Kidney glomerular epithelial cell (primary cell): ENCODE measurements at places on chromosomes 3 and 15.
A peak's percentile ranks its signal among the peaks of the same experiment; 100 is the strongest.

- no peak for DNase-seq
Observed at GRCh38 chr3:52392216-52392930, 52.5 kb downstream of the SEMA3G start.

- DNase-seq: no peak
Observed at GRCh38 chr15:47862402-47862801, 145.1 kb downstream of the SEMA6D start.

GRCh38 chr15:59548501-59549226 lies 62.9 kb upstream of the GCNT3 start:
- no peak for DNase-seq

DNA sequence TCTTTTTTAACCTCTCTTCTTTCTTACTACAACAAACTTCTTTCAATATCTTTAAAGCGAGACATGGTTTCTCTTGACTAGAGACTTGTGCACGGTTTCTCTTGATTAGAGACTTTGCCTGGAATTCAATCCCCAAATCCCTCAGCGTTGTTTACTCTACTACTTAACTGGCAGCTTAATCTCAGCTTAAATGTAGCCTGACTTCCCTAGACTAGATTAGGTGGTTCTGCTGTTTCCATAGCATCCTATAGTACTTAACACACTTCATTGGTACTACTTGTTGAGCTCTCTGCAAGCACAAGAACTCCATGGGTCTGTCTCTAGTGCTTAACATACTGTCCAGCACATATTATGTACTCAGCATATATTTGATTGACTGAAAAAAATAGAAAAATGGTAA lies 168.2 kb upstream of the GPR149 start:
- no peak for DNase-seq

GRCh38 chr3:52763466-52763865 lies 7.3 kb downstream of the NEK4 start:
- no peak for DNase-seq

- DNase-seq: no peak
Observed at GRCh38 chr3:43620831-43621655, 768 bp downstream of the ANO10 start.

DNA sequence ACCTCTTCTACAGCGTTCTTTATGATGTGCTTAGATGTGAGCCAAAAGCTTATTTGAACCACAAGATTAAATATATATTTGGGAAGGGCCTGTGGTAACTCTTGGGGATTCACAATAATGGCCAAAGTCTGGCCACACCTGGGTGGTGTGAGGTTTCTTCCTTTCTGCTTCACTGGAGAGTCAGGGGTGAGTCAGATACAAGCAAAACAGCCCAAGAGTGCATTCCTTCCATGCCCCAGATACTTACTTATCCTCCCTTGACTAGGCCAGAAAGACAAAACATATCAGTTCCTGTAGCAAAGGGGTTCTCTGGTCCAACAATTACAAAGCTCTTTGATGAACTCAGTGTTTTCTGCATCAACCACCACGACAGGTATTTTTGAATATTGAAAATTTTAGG lies 941 bp downstream of the ZBED2 start:
- peak; percentile 95 for DNase-seq

GRCh38 chr15:78630886-78631633 lies 9.9 kb downstream of the CHRNB4 start:
- DNase-seq: no peak

DNA sequence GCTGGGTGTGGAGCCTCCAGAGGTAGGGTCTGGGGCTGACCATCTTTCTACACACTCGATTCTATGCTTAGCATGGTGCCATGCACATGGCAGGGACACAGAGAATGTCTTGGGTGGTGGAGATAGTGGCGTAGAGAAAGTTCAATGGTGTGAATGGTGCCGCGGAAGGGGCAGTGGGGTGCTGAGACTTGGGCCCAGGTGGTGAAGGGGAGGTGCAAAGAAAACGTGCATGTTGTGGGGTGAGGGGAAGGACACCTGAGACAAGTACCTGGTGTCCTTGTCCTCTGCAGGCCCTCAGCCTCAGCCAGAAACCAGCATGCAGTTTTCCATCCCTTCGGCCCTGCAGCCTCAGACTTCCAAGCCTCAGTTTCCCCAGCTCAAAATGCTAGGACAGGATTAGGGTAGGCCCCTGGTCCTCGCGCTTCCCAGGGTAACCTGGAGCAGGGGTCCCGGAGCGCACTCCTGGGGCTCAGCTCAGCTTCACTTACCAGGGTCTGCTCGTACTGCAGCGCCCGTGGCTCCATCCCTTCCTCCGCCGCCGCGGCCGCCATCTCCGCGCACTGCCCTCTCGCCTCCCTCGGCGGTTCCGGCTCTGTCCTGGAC lies 375 bp downstream of the CLCN2 start:
- no peak for DNase-seq

- DNase-seq: no peak
Observed at GRCh38 chr3:46829699-46830208, 33.5 kb downstream of the MYL3 start.

DNA sequence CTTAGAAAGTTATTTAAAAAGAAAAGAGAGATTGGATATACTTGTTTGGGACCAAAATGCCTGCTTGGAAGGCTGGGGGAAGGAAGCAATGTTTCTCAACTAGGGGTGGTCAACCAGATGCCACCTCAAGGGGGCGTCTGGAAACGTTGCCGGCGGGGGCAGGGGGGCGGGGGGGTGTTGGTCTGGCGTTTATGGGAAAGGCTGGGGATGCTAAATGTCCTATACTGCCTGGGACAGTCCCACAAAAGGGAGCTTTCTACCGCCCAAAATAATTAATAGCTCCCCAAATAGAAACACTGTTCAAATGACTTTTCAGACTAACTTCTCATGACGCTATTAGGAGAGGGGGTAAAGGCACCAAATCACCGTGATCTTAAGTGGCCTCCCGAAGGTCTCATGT lies 2.2 kb downstream of the POLG start:
- peak; percentile 12 for DNase-seq

DNA sequence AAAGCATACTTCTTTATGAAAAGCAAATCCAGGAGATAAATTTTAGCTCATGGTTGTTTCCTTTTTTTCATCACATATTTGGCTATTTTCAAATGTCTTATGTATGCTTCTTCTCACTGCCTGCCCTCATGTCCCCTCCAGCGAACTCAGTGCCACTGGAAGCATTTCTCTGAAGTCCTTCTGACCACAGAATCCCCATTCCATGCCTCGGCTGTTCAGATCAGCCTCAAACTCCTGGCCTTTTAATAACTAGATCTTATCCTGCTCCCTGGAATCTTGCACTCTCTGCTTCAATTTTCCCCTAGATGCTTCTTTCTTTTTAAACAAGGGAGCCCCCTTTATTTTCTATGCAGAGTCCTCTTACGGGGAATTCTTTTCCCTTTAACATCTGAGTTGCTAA lies 10.1 kb downstream of the ETV5 start:
- no peak for DNase-seq

DNA sequence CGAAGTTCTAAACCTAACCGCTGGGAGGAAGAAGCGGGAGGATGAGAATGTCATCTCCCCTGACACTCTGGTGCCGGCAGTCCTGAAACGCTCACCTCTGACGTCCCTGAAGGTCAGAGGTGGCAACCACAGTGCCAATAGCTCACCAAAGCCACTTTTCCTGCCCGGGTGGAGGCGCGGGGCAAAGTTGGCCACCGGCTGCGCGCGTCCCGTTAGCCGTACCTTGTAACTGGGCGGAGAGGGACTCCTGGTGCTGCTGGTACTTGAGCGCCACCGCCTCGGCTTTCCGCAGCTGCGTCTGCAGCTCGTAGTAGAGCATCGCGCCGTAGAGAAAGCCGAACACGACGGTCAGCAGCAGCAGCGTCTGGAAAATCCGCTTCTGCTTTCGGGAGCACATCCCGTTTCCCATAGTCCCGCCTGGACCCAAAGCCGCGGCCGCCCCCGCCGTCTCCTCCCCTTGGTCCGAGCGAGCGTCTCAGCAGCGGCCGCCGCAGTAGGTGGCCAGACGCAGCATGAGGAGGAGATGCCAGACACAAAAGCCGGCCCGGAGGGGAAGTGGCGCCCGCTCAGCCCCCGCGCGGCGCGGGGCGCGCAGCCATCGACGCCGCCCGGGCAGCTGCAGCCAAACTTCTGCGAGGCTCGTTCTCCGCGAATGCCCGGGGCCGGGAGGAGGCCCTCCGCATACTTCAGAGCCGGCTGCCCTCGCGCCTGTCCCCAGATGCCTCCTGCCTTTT lies 680 bp downstream of the GOLIM4 start:
- DNase-seq: peak; percentile 53

DNA sequence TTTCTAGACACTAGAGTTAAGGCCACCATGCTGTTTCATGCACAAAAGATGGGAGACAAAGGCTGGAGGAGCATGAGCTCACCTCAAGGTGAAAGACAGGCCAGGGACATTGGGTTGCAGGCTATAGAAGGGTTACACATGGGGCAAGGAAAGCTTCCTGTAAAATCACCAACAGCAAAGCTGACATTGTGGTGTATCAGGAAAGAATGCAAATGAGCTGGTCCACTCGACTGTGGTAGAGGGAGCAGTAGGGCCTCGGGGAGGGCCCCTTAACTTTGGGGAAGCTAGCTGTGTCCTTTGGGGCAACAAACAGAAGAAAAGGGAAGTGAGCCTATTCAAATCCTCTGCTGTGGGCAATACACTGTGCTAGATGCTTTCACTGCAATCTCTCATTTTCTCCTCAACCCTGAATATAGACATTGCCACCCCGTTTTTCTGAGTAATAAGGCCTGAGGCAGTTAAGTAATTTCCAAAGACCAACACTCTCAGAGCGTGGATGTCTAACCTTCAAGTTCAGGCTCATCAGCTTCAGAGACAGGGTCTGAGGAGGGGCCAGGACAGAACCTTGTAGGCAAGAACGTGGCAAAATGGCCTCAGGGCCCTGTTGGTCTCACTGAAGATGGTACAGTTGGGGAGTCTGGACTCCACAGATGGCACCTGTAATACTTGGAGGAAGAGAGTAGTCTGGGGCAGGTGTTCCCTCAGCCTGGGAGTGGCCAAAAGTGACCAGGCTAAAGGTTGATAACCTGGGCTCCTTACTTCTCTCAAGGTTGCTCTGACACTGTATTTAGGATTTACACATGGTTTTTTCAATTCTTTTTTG lies 24.1 kb downstream of the CX3CR1 start:
- no peak for DNase-seq

DNA sequence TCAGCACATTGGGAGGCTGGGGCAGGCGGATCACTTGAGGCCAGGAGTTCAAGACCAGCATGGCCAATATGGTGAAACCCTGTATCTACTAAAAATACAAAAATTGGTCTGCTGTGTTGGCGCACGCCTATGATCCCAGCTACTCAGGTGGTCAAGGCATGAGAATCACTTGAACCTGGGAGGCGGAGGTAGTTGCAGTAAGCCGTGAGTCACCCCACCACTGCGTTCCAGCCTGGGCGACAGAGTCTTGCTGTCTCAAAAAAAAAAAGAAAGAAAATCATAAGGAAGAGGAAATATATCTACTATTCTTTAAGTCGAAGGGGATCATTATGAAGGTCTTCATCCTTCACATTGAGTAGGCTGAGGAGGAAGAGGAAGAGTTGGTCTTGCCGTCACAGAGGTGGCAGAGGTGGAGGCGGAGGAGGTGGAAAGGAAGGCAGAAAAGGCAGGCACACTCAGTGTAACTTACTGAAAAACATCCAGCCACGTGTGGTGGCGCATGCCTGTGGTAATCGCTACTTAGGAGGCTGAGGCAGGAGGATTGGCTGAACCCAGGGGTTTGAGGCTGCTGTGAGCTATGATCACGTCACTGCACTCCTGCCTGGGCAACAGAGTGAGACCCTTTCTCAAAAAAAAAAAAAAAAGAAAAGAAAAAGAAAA lies 14.2 kb downstream of the CSK start:
- no peak for DNase-seq

DNA sequence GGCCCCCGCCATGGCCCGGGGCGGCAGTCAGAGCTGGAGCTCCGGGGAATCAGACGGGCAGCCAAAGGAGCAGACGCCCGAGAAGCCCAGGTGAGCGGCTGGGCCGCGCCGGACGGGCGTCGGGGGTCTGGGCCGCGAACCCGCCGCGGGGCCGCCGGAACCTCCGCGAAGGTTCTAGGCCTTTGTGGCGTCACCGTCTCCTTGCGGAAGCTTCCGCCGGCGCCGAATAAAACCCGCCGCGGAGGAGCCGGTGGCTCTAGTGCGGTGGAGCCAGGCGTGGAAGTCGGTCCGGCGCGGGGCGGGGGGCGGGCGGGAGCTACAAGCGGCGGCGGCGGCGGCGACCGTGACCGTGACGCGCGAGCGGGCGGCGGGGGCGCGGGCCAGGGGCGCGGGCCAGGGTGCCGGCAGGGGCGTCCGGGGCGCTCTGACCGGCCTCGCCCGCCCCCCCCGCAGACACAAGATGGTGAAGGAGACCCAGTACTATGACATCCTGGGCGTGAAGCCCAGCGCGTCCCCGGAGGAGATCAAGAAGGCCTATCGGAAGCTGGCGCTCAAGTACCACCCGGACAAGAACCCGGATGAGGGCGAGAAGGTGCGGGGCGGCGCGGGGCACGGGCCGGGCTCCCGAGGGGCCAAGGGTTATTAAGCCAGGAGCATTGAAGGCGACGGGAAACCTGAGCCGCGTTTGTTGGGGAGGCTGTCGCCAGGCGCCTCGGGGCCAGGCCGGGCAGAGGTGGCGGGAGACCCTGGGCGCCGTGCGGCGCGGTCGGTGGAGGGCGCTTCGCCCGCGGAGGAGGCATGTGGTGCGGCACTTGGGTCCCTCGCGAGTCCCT lies at the start of gene DNAJA4:
DNAJA4 (plus strand) TSS at position 259 of the 833 bp plus-strand sequence; CDS start at position 461, 202 bp downstream.
- DNase-seq: no peak

DNA sequence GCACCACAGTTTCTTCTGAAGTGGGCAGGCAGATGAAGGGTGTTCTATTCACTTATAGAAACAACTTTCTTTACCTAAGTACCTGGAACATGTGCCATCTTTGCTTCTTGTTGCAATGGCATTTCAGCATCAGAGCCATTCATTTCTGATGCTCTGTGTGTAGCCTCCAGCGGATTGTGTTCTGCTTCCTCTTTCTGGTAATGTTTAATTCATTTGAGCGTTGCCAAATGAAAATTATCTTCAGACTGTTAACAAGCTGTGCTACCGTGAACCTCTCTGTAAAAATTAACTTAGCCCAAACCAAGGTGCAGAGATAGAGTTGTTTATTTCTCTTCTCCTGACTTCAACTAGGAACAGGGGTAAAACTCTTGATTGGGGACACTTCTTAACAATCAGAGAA lies 302.0 kb downstream of the EDEM1 start:
- no peak for DNase-seq

- no peak for DNase-seq
Observed at GRCh38 chr3:73291541-73291940, 230.1 kb downstream of the EBLN2 start.

DNA sequence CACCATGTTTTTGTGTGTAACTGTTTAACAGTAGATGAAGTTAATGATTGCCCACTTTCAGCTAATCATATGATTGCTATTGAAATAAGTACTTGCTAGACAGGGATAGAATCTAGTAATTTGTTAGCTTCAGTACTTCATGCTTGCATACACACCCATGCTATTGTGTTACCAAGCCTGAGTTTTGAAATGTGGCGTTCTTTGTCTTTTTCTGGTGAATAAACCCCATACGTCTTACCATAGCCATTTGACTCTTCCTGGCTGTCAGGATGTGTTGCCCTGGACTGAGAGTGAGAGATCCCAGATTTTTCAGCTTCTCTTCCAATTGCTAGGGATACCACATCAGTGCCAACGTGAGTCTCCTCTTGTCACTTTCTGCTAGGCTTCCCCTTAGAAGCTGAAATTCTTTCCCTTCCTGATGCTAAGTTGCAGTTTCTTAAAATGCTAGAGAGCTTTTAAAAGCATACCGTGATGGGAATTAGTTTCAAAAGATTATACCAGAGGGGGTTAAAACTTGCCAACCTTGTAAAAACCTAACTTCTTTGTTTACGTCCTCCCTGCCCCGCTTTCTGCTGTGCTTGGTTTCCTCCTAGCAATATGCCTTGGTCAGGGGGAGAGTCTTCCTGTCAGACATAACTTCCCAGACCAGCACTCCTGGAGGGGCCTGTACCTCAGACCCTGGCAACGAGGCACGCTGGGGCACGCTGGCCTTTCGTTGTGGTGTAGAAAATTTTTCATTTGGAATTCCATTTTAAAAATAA lies 62.9 kb upstream of the ULK4 start:
- peak; percentile 64 for DNase-seq
